Heart right ventricle (tissue), 16 donors: ENCODE measurements at places on chromosomes 11 and 22. TPM values are rescaled to one million over a fixed set of nuclear protein-coding genes. Genes with fewer than 3 reads are reported as not detected.

Gene OR4A16
- total RNA-seq: not detected

Gene SESN3
- 2.6 TPM for total RNA-seq

Gene SAAL1
- total RNA-seq: 4.9 TPM

GRCh38 chr11:85029964-85030363, 597.2 kb downstream of the DLG2 start:
- no peak for DNase-seq

GRCh38 chr11:128908391-128909246, 17.5 kb downstream of the KCNJ5 start:
- DNase-seq: peak; percentile 72

DNA sequence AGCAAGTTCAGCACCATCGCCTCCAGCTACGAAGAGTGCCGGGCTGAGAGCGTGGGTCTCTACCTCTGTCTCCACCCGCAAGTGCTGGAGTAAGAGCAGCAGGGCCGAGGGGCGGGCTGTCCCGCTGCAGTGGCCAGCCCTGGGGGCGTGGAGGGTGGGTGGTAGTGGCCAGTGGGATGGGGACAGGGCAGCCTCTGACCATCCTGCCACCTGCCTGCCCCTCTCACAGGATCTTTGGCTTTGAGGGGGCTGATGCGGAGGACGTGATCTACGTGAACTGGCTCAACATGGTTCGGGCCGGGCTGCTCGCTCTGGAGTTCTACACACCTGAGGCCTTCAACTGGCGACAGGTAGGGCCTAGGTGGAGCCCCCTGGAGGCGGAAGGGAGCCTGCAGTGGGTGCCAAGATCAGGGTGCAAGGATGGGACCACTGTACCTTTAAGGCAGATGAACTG, 15.0 kb upstream of the BBS1 start:
- DNase-seq: no peak

GRCh38 chr11:13038366-13038765, 29.2 kb downstream of the RASSF10 start:
- no peak for DNase-seq

GRCh38 chr11:44998051-44998450, 47.4 kb upstream of the TP53I11 start:
- DNase-seq: no peak

DNA sequence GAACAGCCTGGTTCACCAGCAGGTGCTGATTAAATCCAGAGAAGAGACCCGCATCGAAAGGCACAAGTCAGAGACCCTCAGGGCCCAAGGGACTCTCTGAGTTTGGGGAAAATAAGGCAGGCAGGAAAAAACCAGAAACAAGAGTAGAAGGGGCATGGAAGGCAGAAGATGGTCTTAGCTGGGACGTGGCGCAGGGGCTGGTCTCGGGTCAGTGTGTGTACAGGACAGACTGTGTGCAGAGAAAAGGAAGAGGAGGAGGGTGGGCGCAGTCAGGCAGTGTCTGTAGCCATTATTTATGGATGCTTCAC, 31.3 kb downstream of the PPP2R1B start:
- no peak for DNase-seq

GRCh38 chr11:109911488-109911887, 181.7 kb upstream of the ZC3H12C start:
- no peak for DNase-seq

DNA sequence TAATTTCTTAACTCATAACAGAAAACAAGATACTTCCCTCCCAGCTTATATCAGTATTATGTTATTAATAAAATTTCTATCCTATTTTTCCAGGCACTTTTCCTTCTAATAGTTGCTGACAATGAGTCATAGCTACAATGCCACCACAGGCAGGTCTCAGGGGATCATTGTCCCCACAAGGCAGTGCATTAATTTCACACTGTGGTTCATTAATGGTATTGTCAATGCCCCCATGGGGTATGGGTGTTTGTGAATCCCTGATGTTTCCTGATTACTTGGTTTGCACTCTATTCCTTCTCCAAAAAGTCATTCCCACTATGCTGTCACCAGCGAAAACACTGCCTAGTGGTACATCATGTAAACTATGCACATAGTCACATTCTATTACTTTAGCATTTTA, 345.5 kb upstream of the CTSC start:
- no peak for DNase-seq

- no peak for DNase-seq
Observed at GRCh38 chr11:10973416-10973815, 115.6 kb upstream of the ZBED5 start.

- DNase-seq: no peak
Observed at GRCh38 chr11:35862666-35863065, 81.2 kb upstream of the LDLRAD3 start.

- no peak for DNase-seq
Observed at GRCh38 chr11:10728789-10729472, 22.1 kb upstream of the CTR9 start.

GRCh38 chr22:43408009-43408408, 3.8 kb upstream of the MPPED1 start:
- DNase-seq: no peak
